A549 treated with CpdA at 1 μM for 4 hours (cell line): ENCODE measurements at places on chromosomes 4 and X. TPM values are rescaled to one million over a fixed set of nuclear protein-coding genes. Genes with fewer than 3 reads are reported as not detected.

MAGEB17 gene
- total RNA-seq, result 0.03 TPM in 1 of 5 replicates, not detected in the others

SH3RF1 gene
- total RNA-seq, result 9.4 to 14.0 TPM (median 9.8 TPM) in 5 replicates

AMBN gene
- total RNA-seq, result not detected in 5 replicates

RPL34 gene
- total RNA-seq, result 879 to 943 TPM (median 935 TPM) in 5 replicates
